ENCODE measurements at places on chromosomes 11 and 22. TPM values are rescaled to one million over a fixed set of nuclear protein-coding genes. Genes with fewer than 3 reads are reported as not detected.

DNA sequence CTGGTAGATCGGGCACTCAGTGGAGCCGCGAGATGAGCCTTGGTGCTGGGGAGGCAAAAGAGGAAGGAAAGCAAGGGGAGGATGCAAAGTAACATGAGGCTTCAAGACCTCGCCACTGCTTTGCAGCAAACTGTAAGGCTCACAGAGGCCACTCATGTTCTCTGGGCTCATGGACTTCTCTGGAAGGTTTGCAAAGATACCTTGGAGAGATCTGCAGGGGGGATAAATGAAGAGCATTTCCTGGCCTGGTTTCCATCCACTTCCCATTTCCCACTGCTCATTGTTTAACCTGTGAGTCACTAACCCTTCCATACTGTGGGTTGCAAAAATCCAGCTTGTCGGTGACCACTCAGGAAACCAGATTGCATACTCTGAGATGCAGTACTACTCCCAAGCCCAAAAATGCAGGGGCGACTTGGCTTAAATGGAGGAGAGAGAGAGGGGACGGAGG, 38.5 kb downstream of the OSBP2 start:
- peak; percentile 72 for DNase-seq

GRCh38 chr22:24190159-24190540, 8.9 kb downstream of the SUSD2 start:
- no peak for DNase-seq

DNA sequence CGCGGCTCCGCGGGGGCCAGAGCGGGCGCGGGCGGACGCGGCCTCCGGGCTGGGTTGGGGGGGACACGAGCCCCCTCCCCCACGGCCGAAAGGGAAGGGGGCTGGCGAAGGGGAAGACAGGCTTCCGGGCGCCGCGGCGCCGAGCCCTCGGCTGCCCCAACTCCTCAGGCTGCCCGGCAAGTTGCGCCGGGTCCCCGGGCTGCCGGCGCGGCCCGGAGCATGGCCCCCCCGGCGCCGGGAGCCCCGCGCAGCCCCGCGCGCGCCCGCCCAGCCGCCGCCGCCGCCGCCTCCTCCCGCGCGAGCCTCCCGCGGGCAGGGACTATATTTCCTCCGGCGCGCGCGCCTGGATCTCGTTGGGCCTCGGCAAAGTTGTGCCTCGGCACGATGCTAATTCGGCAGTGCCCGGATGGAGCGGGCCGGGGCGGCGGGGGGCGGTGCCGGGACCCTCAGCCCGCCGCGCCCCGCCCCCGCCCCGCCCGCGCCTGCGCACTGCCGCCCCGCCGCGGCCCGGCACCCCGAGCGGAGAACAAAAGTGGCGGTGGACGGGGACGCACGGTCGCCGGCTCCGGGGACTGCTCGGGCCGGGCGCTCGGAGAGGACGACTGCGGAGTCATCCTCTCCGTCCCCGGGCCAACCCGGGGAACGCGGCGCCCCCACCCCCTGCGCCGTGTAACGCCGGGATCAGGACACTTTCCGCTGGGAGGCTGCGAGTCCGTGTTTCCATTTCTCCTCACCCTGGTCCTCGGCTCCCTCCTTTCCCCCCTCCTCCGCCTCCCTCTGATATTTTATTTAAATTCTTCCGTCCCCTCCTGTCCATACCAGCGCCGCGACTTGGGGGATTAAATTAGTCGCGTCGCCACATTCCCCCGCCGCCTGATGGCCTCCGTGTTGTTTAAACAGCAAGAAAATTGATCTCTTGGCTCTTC, at the start of gene PHF21B:
TSS of gene PHF21B (minus strand) at position 400 of the 926 bp plus-strand sequence. CDS start 456 bp downstream, outside the sequence.
- DNase-seq, result peak; percentile 15

DNA sequence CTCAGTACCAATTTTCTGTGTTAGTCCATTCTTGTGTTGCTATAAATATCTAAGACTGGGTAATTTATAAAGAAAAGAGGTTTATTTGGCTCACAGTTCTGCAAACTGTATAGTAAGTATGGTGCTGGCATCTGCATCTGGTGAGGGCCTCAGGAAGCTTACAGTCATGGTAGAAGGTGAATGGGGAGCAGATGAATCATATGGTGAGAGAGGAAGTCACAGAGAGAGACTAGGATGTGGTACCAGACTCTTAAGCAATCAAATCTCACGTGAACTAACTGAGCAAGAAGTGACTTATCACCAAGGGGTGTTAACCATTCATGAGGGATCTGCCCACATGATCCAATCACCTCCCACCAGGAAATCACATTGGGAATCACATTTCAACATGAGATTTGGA, 60.8 kb upstream of the ZBED5 start:
- DNase-seq, result no peak

GRCh38 chr11:119377961-119378667, 3.4 kb downstream of the USP2 start:
- no peak for DNase-seq

DNA sequence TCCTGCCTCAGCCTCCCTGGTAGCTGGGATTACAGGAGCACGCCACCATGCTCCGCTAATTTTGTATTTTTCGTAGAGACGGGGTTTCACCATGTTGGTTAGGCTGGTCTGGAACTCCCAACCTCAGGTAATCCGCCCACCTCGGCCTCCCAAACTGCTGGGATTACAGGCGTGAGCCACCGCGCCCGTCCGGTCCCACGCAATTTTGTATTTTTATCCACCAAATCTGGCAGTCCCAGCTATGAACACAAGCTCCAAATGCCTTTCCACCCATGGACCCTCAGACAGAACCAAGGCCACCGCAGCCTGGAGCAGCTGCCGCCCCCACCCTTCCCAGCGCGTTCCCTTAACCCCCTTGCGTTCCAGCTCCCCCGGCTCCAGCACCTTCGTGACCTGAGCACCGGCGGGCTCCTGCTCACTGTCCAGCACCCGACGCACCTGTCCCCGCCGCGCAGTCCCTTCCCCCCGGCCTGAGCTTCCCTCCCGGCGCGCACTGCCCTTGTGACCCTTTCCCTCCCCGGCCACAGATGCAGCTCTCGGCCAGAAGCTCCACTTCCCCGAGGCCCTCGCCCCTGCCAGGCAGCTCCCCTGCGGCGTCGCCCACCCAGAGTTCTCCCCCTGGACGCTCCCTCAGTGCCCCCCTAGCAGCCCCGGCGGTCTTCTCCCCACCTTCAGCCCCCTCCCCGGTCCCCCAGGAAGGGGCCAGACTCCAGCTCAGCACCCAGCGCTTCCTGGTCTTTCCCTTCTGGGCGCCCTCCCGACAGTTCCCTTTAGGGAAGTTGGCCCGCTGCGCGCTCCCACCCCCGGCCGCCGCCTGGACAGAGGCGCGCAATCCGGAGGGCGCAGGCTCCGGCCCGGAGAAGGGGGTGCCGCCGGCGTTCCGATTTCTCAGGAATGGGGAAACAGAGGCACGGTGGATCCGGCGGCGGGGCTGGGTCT, 5.6 kb upstream of the ZBED4 start:
- DNase-seq, result no peak

DNA sequence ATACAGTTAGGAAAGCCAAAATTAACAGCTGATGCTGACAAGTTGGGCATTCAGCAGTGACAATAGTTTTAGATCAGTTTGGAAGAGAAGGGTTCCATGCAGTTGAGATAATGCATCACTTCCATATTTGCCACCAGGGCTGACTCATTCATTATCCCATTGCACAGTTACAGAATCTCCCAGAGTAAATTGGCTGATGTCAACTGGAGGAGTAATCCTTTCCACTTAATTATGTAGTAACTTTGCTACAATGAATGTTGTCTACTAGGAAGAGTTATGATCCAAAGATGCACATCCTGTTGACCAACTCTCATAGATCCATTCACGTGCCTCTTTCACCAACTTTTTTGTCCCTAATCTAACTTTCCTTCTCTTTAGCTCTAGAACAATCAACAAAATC, 123.3 kb upstream of the LUZP2 start:
- no peak for DNase-seq

- no peak for DNase-seq
Observed at GRCh38 chr11:67311556-67312082, 8.3 kb downstream of the SSH3 start.

DNA sequence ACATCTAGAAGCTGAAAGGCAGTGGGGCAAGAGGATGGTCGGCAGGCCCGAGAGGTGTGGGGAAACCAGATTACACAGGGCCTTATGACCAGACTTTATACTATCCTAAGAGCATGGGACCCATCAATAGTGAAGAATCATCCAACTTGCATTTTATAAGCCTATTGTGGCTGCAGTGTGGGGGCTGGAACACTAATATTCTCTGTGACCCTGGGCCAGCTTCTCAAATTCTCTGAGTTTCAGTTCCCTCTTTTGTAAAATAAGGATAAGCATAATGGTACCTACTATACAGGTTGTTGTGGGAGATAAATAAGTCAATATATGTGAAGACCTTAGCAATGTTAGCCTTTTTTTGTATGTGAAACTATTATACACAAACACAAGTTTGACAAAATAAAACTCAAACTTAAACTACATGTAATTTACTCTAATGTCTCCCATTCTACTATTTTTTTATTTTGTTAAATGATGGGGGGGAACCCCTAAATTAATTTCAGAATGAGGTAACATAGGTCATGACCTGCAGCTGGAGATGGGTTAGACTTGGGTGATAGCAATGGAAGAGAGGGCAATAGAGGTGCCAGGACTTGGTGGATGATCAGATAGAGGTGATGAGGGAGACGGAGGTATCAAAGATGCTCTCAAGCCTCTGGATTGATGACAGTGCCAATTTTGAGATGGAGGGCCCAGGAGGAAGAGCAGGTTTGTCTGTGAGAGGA, 30.1 kb downstream of the SMCO4 start:
- DNase-seq, result no peak

GRCh38 chr11:133714471-133715375, 130.6 kb downstream of the SPATA19 start:
- no peak for DNase-seq

DNA sequence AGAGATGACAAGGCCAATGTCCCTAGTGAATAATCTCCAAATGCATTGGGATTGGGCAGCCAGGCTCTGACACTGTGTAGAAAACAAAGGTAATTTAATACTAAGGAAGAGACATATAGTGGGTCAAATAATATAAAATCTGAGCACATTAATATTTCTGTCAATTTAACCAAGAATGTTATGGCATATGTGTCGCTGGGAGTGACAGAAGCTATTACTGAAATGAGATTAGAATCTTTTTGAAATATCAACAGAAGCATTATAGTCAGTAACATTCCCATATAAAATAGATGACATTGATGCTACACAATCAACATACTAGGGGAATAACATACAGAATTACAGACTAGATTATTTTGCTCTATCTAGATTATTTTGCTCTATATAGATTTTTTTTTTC, 114.0 kb downstream of the BLID start:
- no peak for DNase-seq

GRCh38 chr11:64206457-64207255, at the start of gene FERMT3:
Gene FERMT3, plus strand, starts transcription at chr11:64206721. Its CDS starts 644 bp downstream, at chr11:64207365.
- no peak for DNase-seq

GRCh38 chr22:27597703-27598444, 203.7 kb downstream of the MN1 start:
- peak; percentile 18 for DNase-seq

GRCh38 chr22:31613286-31613903, 48.6 kb downstream of the PISD start:
- DNase-seq, result no peak

GRCh38 chr11:115317277-115318185, 186.7 kb downstream of the CADM1 start:
- DNase-seq, result no peak

DNA sequence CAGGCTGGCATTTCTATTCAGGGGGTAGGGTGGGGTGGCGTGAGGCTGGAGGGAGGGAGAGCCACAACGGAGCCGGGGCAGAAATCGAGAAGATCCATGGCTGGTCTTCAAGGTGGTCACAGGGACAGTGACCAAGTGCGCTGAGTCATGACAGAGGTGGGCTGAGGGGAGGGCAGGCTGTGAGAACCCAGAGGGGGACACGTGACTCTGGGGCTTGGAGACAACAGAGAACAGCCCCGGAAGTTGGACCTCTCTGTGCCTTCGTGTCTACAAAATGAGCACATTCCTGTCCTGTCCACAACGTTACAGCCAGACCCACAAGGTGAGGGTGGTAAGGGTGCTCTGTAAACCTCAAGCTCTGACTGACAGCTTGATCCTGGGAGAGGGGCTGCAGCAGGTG, 35.1 kb upstream of the ARFGAP3 start:
- DNase-seq, result no peak

- DNase-seq, result no peak
Observed at GRCh38 chr11:67270256-67271204, 4.3 kb downstream of the GRK2 start.

DNA sequence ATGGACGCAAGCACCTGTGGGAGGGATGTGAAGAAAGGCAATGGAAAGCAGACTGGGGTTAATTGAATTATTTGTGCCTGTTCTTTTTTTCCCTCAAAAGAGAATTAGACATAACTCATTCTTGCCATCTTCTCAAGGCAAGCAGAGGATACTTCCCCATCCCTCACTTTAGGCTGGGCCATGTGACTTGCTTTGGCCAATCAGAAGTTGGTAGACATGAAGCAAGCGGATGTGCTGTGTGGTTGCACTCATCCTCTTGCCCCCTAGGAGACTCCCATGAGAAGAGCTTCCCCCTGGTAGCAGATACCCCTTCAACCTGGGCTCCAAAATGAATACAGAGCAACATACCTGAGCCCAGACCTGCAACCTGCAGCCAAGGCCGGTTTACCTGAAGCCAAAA, 124.4 kb upstream of the ZC3H12C start:
- DNase-seq, result no peak

DNA sequence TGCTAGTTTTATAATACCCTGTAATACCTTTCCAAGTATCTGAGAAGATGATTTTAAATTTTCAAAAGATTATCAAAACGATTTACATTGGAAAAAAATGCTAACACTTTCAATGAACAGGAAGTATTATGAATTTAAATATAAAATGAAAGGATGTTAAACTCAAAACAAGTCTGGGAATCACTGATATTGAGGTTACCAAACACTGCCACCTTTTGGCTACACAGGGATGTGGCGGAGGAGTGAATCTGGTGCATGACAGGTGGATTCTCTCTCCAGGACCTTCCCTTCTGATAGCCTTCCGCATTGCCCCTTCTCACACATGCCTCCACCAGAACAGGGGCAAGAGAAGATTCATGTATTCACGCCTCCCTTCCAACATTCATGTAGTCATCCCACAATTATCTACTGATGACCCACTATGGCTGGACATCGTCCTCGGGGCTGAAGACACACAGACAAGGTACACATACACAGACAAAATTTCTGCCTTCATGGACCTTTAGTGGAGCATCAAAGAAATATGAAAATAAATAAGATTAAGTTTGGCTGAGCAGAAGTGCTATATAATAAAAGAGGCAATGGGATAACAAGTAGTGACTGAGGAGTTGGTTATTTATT, 34.7 kb downstream of the ATG16L2 start:
- peak; percentile 51 for DNase-seq

IL10RA gene
- not detected for total RNA-seq

KRTAP5-10 gene
- total RNA-seq, result not detected

SPI1 gene
- total RNA-seq, result not detected

MPZL3 gene
- 0.41 TPM for total RNA-seq

KRTAP5-9 gene
- total RNA-seq, result not detected

CNIH2 gene
- not detected for total RNA-seq

CBLIF gene
- not detected for total RNA-seq

Data from fibroblast of the aortic adventitia (primary cell).